AG20443 (cell line): ENCODE measurements at places on chromosomes 3 and 15.

DNA sequence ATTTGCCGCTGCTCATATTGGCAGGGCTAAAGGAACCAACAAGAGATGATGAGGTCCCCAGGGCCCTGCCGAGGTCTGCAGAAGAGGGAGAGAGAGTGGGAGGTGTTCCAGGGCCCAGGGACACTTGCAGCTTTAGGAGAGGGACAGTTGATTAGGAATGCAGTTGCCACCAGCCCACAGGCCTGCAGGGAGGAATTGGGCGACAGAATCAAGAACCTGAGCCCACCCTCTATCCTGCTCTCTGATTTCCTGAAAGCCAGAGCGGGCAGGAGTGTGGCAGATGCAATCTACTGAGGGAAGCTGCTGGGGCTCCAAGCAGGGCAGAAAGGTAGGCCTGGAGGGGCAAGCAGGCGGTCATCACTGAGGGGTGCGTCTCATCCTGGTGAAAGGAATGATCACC lies 12.1 kb upstream of the PRR23E start:
- no peak for DNase-seq

GRCh38 chr15:82840166-82840565 lies 30.7 kb downstream of the WHAMM start:
- no peak for DNase-seq

DNA sequence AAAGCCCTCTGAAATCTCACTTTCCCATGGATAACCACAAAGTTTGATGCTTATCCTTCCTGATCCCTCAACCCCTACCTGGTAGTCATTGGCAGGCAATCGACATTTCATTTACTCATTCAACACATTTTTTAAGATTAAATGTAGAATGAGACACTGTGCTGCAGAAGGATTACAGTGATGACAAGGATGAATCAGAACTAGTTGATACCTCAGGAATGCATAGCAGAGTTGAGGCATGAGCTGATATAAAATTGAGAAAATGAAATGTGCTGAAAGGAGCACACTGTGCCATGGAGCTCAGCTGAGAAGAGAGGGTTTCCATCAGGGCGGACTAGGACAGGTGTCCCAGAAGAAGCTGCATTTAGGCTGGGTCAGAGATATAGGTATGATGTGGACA lies 48.9 kb upstream of the ACTL6A start:
- DNase-seq, result no peak

GRCh38 chr15:74423431-74424257 lies 10.1 kb downstream of the SEMA7A start:
- no peak for DNase-seq

DNA sequence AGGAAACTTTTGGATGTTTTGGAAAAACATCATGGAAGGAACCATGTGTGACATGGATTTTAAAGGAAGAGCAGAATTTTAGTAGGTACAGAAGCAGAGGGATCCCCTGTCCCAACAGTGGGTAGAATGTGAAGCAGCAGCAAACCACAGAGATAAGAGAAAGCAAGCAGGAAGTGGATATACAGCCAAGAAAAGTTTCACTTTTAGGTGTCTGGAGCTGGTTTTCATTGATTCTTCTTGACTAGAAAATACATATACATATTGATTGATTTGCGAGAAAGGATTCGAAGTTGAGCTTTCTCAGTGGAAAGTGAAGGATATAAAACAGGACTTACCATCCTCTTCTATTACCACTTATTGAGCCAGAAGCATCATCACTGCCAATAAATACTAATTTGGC lies 133.5 kb downstream of the KCNMB2 start:
- no peak for DNase-seq

- no peak for DNase-seq
Observed at GRCh38 chr3:118688396-118688884, 346.2 kb downstream of the IGSF11 start.

- DNase-seq, result no peak
Observed at GRCh38 chr3:34178415-34178814, 380.0 kb downstream of the PDCD6IP start.

DNA sequence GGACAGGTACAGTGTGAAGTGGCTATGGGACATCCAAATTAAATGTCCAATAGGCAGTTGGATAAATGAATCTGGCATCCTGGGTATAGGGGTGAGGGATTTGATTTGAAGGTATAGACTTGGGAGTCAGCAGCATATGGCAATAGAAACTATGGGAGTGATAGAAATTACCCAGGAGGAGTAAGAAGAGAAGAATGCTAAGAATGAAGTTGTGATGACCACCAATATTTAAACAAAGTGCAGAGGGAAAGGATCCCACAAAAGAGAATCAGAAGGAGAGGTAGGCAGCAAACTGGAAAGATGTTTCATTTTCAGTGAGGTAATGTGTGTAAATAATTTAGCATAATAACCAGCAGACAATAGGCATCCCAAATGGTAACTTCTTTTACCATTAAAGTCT lies 13.8 kb upstream of the MSL2 start:
- DNase-seq, result peak; percentile 50
